ENCODE measurements at places on chromosomes 7 and 10.
A peak's percentile ranks its signal among the peaks of the same experiment; 100 is the strongest.

DNA sequence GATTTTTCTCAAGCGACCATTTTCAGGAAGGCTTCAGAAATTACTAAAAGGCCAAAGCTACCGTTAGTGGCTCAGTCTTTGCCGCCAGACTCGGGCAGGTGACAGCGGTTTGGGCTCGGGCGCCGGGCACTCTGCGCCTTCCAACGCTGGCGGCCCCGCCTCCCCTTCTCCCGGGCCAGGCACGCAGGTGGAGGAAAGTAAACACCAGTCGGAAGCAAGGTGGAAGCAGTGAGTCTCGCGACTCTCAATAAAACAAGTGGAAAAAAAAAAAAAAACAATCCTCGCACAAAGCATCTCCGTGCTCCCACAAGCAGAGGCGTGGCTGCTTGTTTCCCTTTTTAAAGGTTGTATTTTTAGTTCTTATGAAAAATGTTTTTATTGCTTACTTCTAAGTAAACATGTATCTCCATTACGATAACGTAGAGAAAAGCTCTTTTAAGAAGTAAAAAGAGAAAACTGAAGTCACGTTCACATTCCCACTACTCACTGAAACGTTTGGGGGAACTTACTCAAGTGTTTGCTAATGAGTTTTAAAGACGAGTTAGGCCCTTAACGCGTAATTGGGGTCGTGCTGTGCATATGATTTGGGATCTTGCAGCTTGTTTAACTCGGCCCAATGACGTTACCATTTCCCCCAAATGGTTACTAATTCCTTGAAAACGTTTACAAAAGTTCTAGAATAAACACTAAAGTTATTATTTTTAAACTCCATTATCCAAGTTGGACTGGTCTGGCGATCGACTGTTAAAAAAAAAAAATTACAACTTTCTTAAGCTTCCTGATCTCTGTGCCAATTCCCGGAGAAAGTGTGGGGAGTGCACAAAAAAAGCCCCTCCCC is 864 bp downstream of the CDCA7L start:
- DNase-seq = no peak

DNA sequence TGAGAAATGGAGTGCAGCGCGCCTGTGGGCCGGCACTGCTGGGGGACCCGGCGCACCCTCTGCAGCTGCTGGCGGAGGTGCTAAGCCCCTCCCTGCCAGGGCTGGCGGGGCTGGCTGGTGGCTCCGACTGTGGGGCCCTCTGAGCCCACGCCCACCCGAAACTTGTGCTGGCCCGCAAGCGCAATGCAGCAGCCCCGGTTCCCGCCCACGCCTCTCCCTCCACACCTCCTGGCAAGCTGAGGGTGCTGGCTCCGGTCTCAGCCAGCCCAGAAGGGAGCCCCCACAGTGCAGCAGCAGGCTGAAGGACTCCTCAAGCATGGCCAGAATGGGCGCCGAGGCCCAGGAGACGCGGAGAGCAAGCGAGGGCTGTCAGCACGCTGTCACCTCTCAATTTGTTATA is 1063.0 kb upstream of the AUTS2 start:
- DNase-seq = no peak

DNA sequence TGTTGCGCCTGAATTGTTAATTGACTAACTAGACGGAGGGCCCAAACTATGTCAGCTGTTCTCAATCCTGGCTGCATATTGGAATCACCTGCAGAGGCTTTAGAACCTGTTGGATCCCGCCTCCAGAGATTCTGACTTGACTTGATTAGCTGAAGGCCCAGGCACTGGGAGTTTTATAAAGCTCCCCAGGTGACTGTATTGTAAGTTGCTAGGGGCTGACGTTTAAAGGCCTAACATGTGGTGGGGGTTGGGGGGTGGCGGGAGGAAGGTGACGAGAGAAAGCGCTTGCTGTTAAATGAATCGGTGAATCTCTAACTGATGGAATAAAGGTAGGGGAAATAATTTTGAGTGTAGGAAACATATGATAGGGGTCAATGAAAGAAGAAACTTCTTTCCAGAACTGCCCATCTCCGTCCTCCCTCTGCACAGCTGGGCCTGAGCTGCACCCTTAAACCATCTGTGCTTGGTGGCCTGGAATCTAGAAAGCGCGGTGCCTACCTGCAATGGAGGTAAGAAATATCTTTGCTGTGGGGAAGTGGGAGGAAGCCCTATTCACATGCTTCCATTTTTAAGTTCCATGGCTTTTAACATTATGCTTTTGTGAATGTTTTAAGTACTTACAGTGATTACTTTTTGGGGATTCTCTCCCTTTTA is 225.0 kb upstream of the FAM3C start:
- DNase-seq = no peak

DNA sequence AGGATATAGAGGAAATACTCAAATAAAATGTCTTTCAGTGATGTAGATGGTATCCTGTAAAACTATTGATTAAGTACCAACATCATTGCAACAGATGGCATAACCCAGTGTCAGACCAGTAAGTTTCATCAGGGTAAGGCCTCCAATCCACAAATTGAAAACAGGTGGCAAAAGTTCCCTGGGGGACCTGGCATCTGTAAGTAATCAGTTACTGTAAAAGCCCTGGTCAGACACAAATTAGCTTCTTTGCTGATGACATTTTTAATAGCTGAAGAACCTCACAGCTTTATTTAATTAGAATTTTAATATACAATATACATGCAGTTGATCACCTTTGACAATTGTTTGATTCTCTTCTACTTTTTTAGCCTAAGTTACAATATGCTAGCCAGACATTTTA is 152.5 kb downstream of the PLXDC2 start:
- DNase-seq = no peak

- DNase-seq = peak; percentile 96
Observed at GRCh38 chr7:5634107-5634950, 147.1 kb downstream of the RNF216 start.

GRCh38 chr7:69840248-69840647 is 242.0 kb downstream of the AUTS2 start:
- DNase-seq = no peak

DNA sequence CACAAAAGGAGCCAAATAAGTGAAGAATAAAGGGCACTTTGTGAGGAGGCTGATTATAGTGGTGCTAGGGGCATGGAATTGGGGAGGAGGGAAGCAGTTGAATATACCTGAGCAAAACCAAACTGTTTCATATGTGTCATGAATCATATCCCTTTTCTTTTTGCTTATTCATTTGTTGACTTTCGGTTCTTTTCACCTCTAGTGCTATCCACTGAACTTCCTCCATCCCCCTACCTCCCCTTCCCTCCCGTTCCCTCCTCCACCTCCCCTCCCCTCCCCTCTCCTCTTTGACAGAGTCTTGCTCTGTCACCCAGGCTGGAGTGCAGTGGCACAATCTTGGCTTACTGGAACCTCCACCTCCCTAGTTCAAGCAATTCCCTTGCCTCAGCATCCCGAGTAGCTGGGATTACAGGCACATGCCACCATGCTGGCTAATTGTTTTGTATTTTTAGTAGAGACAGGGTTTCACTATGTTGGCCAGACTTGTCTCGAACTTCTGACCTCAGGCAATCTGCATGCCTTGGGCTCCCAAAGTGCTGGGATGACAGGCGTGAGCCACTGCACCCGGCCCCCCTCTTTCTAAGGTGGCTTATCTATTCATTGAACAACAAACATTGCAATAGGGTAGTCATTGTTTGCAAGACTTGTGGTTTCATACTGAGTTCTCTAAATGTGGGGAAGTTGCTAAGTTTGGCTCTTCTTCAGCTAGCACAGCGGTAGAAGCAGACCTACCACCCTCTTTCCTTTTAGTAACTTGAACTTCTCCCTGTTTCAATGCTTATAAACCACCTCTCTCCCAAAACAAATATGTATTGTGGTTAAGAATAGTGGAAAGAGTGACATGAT is 150.4 kb upstream of the PRPS1L1 start:
- DNase-seq = no peak

- DNase-seq = no peak
Observed at GRCh38 chr10:3028441-3028840, 38.9 kb upstream of the PFKP start.

DNA sequence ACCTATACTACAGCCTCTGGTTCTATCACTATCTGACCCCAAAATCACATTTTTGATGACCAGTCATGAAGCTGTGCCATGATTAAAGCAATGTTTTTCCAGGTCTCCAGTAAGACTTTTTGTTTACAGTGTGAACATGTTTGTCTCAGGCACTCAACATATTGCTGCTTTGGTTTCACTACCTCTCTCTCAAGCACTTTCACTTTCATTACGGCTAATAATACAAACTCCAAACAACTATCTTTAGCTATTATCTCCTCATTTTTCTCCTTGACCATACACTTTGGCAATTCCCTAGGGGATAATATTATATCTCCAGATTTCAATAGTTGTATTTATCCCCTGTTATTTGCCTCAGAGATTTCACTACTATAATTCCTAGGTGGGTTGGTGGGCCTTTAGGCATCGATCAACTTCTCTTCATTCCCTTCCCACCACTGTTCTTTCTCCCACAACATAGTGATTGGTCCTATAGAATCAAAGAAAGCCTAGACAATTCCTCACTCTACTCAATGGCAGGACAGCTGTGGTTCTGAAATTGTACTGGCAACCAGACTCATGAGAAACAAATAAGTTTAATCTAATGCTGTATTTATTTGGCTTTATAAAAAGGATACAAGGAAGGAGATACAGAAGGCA is 261.4 kb upstream of the ZWINT start:
- DNase-seq = no peak

- DNase-seq = no peak
Observed at GRCh38 chr10:71419750-71420149, 23.0 kb downstream of the CDH23 start.

DNA sequence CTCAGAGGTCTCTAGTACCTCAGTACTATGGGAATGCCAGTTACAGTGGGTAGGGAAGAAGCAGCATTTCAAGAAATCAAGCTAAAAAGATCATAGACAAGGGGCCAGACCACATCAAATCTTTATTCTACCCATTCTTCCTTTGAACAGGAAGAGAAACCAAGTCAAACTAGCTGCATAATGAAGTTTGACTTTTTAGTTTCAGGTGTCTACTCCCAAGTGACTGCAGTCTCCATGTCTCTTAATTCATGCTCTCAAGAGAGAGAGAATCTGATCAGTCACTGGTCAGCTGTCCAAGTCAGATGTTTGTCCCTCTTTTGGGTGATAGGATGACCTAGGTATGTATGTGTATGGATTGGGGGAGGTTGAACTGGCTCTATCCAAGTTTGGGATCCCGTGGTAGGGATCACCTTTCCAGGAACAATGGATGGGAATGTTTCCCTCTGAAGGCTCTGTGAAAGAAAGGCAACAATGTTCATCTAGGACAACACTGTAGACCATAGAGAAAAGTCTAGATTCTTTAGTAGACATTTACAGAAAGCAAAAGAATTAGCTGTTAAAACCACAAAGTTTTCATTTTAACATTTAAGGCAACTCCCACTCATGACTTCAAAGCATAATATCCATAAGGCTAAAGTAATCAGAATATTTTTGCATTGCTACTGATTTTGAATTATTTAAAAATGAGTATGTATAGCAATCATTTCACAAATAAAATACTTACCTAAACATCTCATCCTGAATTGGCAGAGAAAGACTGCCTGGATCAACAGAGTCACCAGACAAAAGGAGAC is 30.1 kb upstream of the PRTFDC1 start:
- no peak for DNase-seq

Measured in BJ (cell line).